ENCODE measurements at places on chromosomes 7 and 10.

DNA sequence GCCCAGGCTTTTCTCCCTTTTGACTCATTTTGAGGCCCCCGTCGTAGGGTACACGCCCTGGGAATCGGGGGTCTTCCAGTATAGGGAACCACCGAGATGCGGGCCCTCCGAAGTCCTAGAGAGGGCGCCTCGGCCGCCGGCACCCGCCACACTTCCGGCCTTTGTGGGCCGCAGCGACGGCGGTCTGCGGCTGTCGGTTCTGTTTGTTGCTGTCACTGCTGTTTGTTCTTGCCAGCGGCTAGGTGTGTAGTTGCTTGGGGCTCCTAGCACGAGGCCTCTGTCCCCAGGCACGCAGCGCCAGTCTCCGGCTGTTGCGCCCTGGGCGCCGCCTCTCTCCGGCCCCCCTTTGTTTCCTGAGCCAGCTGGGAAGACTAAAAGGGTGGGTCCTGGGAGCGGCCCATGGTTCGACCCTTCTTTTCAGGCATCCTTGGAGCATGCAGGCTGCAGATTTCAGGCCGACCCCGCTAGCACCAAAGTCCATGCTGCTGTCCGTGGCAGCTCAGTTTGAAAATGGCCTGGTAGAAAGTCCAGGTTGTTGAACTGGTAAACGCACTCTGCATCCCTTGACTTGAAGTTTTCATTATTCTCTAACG lies 17.8 kb upstream of the ZKSCAN1 start:
- no peak for DNase-seq

DNA sequence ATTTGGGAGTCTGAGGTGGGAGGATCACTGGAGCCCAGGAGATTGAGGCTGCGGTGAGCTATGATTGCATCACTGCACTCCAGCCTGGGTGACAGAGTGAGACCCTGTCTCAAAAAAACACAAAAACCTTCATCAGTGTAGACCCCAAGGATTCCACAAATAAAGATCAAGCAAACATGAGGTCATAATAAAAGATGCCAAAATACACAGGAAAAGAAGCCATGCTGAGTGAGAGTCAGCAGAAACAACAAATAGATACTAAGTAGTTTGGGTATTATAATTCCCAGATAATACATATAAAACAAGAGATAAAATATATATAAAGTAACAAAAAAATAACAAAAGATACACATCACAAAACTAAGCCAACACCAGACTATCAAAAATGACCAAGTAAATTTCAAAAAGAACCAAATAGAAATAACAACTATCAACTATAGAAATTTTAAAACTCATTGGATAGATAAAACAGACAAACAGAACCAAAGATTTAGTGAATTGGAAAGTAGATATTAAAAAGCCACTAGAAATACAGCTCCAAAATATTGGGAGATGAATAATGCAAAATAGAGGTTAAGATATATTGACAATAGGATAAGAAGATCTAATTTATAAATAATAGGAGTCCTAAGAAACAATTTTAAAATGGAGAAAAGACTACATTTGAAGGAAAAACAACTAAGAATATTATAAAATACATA lies 48.9 kb upstream of the FHIP2A start:
- no peak for DNase-seq

GRCh38 chr10:47376522-47377220 lies 7.4 kb downstream of the ZNF488 start:
- no peak for DNase-seq

- DNase-seq = no peak
Observed at GRCh38 chr7:156968183-156968582, 18.7 kb downstream of the NOM1 start.

GRCh38 chr10:49762566-49762877 lies 399 bp upstream of the OGDHL start:
- DNase-seq = no peak

DNA sequence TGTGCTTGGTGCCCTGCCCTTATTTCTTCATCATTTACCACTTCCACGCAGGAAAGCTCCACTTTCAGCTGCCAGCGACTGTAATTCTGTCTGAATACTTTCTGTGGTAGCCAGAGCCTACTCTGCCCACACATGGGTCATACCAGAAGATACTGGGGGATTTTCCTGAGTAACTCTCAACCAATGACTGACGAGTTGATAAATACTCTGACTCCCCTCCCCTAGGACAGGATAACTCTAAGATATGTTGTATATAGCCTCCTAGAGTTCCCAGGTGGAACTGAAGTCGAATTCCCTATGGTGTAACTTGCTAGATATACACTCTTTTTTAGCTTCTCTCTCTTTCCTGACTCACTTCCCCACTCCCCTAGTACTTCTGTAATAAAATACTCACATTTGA lies 29.8 kb downstream of the SEM1 start:
- no peak for DNase-seq

DNA sequence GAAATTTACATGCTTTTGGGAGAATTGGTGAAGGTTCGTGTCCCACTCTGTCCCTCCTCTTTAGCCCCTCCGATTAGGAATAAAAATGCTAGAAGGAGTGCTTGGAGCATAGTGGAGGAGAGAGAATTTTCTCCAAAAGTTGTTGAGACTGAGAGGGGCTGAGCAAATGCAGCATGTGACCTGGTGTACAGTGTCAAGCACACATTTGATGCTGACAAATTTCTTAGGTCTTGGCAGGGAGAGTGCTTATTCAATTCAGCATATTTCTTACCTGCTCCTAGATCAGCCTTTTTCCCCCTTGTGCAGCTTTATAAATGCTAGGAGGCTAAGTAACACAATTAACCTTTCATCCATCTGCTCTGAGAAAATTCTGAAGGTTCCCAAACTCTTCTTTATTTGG lies 189.0 kb downstream of the GALNT17 start:
- no peak for DNase-seq

DNA sequence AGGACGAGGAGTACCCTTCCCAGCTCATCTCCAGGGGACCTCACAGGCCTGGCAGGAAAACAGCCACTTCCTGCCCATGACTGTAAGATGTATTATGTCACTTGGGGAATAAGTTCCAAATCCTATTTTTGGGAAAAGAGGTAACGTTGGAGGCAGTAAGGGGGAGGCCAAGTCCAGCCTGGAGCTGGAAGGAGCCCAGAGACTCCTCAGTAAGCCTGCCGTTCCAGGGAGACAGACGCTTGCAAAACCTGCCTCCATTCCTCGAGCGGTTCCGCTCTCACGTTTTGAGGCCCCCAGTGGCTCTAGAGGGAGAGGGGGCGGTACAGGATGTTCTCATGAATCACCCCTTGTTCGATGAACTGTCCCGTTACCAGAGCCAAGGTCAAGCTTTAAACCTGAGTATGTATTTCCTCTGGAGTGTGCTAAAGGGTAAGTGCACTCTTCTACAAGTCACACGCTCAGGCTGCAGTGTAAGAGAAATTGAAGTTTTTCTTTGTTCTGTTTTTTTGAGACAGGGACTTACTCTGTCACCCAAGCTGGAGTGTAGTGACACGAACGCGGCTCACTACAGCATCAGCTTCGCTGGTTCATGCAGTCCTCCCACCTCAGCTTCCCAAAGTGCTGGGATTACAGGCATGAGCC lies 45.5 kb upstream of the CYTH3 start:
- DNase-seq = no peak

DNA sequence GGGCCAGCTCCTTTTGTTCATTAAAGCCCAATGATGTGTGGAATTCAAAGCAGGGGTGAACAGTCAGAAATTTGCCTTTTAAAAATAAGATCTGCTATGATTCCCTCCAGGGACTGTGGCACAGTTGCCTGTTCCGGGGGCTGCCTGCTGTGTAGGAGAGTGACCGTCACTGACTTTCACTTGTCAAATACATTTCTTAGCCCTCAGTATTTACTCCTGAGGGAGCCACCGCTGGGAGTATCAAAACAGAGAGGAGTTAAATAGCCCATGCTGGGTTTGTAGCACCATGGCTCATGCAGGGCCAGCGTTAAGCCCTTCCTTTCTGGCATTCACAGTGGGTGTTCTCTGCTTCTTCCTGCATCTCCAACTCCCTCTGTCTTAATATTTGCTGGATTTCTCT lies 897.8 kb downstream of the SORCS3 start:
- DNase-seq = no peak

DNA sequence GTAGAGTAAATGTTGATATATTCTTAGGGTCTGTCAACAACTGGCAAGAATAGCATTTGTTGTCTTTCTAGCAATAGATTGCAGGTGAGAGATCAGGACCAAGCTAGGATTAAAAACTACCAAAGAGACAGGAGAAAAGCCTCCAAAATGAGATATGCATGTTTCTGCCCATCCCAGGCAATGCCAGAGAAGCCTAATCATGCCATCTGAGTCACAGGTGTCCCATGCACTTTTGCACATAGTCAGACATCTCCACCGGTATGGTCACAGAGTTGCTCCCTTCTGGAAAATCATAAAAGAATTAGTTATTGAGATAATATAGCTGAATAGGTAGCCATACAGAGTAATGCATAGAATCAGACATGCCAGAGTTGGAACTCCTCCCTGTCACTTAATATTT lies 50.6 kb downstream of the PDK4 start:
- DNase-seq = no peak

DNA sequence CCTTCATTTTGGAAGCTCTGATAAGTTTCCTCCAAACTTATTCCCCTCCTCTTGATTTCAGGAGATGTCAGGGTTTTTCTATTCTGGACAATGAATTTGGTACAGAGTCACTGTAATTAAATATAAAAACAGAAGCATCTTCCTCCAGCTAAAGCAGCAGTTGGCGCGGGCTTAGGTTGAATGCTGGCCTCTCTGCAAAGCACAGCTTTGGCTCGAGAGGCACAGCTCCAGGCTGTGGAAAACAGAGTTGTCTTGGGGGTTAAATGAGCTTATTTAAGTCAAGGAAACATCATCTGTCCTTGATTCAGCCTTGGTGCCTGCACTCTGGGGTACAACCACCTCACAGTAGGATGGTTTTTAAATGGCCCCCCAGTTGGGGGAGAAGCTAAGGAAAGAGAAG lies 35.0 kb upstream of the PDCD4 start:
- DNase-seq = no peak

DNA sequence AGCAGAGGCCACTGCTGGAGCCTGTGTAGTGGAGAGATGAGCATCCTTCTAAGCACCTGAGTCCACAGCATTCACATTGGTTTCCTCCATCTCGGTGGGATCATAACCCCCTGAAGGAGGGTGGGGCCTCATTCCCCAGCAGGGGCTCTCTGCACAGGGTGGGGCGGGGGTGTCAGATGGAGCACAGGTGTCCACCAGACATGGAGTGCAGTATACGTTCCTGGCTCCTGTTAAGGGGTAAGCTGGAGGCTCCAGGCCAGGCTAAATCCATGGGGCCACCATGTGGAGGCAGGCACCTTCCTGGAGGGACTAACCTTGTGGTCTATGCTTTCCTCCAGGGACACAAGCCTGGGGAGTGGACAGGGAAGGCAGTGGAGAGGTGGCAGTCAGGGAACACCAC lies 252.6 kb downstream of the GRID1 start:
- no peak for DNase-seq

- DNase-seq = no peak
Observed at GRCh38 chr10:88705958-88706357, at the start of gene LIPK. Gene LIPK (plus strand): TSS chr10:88706249. CDS start chr10:88724544, 18,295 bp downstream.

All from NCI-H510A treated with DMSO at 0.1 percent for 48 hours (cell line).